Hippocampal formation (tissue), 2 donors: ENCODE measurements at places on chromosomes 1 and 21.

GRCh38 chr1:121558514-121558913, 373.7 kb downstream of the SRGAP2C start:
- DNase-seq, result no peak

DNA sequence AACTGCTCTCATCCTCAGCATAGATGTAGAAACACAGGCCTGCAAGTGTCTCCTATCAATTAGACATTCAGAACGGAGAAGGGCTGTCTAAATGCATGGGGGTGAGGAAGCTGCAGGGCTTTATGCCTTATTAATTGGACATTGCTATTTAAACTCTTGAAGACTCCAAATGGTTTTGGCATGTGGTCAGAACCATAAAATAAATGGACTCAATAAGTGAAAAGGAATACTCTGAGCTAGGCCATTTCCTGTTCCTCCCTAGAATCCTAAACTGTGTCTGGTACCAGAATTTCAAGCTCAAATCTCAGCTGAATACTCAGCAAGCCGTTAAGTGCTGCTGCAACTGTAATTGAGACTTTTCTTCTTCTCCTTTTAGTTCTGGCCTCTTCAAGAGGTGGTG, 80.4 kb upstream of the C1orf87 start:
- no peak for DNase-seq

GRCh38 chr1:8161546-8162105, 135.5 kb upstream of the ERRFI1 start:
- DNase-seq, result no peak

GRCh38 chr1:88726697-88727096, 42.6 kb downstream of the PKN2 start:
- DNase-seq, result no peak
